ENCODE measurements at places on chromosomes 13 and 19.
A peak's percentile ranks its signal among the peaks of the same experiment; 100 is the strongest.

GRCh38 chr13:94195715-94196114, 283.8 kb downstream of the DCT start:
- no peak for DNase-seq

DNA sequence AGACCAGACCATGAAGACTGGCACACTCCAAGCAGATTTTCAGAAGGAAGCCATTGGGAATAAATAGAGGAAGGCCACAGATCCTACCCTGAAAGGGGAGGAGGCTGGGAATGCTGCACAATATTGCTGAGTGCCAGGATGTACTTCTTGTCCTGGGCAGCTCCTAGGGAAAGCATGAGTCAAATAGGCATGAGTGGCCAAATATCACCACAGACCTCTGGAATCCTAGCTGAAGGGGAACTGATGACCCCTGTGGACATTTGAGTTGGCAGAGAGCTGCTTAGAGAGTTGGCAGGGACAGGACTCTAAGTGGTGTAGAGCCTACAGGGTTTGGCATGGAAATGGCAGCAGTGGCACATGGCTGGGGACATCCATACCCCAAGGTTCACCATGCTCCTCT, 234.3 kb upstream of the TRPC4 start:
- no peak for DNase-seq

DNA sequence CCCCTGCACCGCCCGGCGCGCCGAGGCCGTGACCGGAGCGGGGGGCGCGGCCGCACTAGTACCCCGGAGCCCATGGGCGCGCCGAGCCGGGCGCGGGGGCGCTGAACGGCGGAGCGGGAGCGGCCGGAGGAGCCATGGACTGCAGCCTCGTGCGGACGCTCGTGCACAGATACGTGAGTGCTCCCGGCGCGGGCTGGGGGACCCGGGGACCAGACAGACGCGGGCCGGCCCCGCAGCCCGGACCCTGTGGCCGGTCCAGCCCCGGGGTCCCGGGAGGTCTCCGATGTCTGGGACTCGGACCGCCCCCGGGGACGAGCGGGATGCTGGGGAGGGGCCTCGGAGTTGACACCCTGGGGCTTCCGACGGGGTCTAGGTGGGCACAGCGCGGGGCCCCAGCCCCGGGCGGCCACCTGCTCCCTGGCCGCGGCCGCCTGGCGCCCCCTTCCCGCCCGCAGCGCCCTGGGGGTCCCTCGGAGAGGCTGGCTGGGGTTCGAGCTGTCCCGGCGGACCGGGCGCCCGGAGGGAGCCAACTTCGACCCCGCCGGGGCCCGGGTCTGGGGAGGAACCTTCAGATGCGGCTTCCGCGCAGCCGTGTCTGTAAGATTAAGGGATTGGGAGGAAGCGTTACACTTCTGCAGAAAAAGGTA, 568 bp downstream of the ATP11A start:
- DNase-seq = no peak

DNA sequence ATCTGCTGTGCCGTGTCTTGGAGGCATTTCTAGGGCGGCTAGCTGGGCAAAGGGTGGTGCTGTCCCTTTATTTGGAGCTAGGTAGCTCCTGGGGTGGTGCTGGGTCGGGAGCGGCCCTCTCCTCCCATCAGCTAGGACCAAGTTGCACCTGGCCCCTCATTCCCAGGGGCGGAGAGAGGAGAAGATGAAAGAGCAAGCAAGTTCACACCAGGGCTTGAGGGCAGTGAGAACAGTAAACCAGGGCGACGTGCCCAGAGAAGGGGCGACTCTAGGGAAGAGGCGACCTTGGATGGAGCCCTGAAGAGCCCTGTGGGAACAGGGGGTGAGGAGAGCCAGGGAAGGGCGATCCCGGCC, 17.0 kb upstream of the KCNN1 start:
- no peak for DNase-seq

GRCh38 chr19:51311351-51312257, at the start of gene IGLON5:
IGLON5 (plus strand) TSS chr19:51311644; CDS start chr19:51311848, 204 bp downstream.
- peak; percentile 16 for DNase-seq

Data from A673 (cell line).